Activated CD4-positive, alpha-beta T cell treated with anti-CD3 and anti-CD28 coated beads, Interleukin-10, Interleukin-2, amounts not matched to agents 100 ng/mL and 50 ng/mL, durations not matched to agents 16 hours and 8 hours (primary cell): ENCODE measurements at places on chromosomes 6 and 20.

GRCh38 chr6:93412452-93412851 is 6.9 kb downstream of the EPHA7 start:
- no peak for DNase-seq

DNA sequence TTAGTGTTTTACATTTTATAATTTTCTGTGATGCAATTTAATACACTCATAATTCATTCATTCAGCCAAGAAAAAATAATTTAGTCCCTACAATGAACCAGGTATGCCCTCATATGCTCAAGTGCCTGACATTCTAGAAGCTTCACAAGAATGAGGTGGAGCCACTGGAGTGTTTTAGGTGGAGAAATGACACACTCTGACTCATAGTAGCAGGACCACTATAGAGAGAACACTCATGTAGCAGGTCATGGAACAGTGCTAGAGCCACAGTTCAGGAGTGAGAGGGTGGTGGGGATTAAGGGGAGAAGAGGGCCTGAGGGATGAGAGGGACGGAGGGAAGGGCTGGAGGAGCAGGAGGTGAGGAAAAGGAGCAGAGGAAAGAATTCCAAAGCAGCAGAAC is 1.4 kb upstream of the HLA-G start:
- no peak for DNase-seq

- DNase-seq, result peak; percentile 18
Observed at GRCh38 chr20:5658912-5659345, 91.3 kb upstream of the SHLD1 start.

DNA sequence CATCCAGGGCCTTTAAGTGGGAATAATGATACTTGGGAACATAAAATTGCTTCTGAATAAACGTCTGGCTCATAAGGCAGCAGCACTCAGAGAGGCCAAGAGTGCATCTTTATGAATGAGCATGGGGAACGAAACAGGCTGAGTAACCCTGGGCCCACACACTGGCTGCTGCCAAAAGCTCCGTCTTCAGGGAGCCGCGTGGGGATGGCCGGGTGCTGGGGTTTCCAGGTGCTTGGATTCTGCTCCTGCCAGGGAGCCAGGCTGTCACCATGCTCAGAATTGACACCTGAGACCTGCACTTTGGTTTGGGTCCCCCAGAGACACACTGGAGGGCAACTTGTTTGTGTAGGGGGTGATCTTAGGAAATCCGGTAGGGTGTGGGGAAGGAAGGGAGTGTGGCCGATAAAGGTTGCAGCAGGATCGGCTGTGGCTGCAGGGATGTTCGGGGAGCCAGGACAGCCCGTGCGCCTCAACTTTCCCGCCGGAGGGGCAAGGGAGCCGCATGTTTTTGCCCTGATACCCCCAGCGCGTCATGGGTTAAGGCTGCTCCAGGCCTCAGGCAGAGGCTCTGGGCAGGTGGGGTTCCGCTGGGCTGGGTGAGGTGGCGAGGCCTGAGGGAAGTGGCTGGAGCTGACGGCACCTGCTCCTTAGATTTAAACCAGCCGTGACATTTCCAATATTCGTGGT is 101.8 kb downstream of the YTHDF1 start:
- no peak for DNase-seq

GRCh38 chr6:34227761-34228421 is 8.8 kb upstream of the HMGA1 start:
- no peak for DNase-seq

DNA sequence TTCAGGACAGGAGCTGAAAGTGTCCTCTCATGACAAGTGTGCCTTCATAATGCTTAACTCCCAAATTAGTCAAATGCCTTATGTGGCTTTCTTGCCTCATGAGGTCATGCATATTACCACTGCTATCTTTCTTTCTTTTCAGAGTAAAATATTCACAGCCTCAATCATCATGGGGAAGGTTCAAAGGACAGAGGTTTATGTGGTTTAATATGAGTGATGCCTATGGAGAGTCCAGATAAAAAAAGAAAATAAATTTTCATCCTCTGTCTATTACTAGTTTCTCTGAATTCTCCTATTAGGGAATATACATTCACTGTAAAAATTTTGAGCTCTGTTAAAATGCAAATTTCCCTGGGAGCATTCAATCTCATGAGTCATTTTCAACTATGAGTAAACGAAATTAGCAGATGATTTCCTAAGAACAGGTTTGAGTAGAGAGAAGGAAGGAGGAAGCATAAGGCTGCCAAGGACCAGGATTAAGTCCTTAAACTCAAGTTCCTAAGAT is 396.9 kb upstream of the ADGRB3 start:
- DNase-seq, result no peak

DNA sequence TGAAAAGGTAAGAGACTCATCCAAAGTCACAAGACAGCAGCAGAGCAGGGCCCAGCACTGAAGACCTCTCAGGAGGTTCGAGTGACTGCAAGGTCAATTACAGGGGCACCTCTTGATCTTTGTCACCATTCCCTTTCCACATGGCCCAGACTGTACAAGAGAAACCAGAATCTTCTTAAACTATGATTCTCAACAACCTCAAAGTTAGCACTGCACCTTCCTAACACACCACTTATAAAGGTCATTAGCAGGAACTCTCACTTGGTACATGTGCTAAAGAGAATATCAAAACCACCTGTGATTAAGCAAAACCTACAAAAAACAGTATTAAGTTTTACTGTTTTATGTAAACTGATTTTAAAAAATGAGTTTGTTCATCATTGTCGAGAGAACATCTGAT is 70.2 kb downstream of the DTNBP1 start:
- no peak for DNase-seq

DNA sequence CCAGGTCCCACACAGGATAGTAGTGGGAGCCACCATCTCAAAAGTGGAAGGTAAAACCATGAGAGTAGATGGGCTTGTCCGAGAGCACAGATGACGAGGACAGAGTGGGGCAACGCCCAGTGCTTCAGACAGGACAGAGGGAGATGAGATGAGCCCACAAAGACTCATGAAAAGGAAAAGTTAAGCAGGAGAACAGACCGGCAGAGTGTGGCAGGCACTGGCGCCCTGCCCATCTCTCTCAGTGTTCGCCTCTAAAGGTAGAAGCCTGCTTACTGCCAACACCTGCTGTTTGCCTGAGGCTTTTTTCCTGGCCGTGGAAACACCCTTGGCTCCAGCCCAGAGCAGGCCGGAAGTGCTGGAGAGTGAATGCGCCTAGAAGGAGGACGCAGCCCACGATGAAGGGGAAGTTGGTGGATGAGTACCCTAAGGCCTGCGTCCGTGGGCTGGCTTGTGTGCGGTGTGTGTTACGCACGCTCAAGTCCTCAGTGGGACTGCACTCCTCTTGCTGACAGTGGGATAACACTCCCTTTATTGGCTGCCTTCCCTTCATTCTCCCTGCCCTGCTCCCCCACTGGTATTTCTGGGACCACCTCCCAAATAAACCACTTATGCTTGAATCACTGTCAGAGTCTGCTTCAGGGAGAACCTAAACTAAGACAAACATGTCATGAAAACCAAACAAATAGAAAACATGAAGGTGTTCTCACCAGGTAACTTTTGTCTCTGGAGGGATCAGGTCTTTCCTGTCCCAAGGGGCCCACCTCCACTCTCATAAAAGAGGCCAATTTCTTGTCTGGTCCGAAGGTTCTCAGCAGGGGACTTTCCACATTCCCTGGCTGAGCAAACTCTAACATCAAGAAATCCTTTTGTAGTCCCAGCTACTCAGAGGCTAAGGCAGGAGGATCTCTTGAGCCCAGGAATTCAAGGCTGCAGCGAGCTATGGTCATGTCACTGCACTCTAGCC is 9.1 kb upstream of the FOXP4 start:
- DNase-seq, result no peak

GRCh38 chr6:13455552-13455966 is 31.8 kb downstream of the GFOD1 start:
- no peak for DNase-seq

DNA sequence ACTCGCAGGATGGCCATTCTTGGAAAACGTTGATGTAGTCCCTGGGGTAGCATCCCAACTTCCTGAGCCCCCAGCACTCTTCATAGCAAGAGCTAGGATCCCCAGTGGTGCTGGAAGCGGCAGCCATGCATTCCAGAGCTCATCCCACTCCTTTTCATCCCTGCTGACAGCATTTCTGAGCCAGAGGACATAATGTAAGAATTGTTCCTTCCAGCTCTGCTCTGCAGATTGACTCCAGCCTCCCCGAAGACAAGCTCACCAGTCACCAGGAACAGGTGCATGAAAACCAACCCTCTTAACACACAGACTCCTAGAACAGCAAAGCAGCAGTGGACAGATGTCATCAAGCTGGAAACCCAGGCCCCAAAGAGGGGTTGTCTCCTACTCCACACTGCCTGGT is 3.8 kb downstream of the SLC13A3 start:
- no peak for DNase-seq

- DNase-seq, result no peak
Observed at GRCh38 chr6:137051790-137052472, 7.2 kb upstream of the IL20RA start.

DNA sequence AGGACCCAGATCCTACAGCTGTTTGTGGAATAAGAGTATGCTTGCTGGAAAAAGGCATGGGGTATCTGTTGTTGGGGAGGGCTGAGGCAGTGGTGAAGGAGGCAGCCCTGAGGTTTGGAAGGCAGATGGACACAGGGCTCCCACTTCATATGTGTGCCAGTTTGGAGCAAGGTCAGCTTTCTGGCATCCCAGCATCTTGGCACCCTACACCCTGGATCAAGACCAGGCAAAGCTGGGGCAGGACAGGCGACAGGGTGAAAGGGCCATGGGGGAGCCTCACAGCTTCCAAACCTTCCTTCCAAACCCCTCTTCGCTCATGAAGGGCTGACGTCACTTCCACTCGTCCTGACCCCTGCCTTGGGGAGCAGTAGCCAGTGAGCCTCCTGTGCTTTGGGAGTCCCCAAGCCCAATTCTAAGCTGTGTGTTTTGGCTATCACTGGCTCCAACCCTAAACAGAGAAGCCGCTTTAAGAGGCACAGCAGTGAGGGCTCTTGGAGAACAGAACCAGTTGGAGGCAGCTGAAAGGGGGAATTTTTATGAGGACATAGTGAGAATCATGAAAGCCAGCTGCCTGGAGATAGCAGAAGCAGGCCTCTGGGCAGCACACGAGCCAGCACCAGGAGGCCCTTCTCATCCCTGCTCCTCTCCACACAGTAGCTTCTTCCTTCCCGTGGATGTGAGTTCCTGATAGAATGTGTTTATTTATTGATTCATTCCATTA is 448.6 kb upstream of the CDH4 start:
- no peak for DNase-seq

- DNase-seq, result no peak
Observed at GRCh38 chr6:166336847-166337246, 5.5 kb downstream of the SFT2D1 start.

DNA sequence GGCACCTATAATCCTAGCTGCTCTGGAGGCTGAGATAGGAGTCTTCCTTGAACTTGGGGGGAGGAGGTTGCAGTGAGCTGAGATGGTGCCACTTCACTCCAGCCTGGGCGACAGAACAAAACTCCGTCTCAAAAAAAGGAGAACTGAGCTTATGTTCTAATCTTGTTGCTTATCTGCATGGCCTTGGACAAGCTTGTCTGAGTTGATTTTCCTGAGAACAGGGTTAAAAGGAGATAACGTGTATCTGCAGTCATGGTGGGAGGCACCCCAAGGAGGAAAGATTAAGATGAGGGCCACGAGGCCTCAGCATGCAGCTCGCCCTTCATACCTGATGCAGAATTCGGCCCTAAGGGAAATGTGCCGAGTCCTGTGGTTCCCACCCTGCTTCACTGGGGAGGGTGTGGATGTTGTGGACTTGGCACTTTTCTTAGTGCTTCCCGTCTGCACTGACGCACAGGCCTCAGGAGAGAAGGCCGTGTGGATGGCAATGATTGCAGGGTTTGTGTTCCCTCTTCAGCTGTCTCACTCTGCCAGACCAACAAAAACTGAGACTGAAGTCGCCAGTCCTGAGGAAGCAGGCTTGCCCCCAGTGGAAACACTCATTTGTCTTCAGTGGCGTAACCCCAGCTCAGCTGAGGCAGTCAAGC is 56.3 kb downstream of the EZR start:
- DNase-seq, result no peak

DNA sequence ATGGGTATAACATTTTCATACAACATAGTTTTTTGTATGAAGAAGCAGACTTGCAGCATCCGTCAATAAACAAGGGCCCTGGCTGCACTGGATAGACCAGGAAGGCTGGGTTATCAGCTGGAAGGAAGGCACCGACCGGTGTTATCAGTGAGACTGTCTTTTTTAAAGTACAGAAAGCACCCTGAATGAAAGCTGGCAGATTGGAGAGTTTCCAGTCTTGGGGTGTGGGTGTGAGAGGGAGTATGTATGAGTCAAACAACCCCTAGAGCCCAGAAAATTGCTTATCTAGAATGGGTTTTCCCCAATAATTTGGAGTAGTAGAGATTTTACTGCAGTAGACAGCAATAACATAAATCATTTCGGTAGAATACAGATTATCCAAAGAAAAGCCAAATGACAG is 42.4 kb downstream of the TXLNB start:
- DNase-seq, result peak; percentile 46

DNA sequence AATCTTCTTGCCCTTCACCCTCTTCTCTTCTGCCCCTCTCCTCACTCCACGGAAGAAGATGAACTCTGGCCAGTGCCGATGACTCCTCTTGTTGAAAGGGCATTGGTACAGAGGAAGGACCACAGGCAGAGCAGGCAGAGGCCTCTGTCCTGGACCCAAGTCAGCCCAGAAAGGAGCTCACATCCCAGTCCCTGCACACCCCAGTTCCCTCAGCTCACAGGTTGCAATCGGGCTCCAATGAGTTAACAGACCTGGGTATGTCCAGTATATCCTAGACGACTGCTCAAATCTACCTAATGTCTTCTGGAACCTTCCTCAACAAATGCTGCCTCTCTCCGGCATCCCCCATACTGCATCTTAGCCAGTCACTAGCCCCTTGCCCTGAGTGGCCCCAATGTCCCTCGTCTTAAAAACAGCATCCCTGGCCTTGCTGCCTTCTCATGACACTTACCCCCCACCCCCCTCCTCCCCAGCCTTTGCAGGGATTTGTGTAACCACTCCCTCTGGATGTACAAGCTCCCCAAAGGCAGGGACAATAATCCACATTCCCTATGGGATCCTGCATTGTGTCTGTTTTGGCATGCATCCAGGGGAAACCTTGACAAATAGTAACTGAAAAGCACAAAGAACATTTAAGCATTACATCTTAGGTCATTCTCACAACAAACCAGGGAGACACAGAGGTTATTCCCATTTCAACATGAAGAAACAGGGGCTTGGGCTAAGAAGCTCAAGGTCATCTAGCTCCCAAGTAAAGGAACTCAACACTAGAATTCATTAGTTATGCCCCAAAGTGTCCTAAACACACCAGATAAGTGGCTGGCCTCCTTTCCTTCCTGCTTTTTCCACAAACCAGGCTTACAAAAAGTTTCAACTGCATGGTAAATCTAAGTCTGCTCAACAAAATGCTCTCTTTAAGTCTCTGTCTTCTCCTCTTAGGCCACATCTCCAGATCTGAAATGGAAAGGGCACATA is 45.1 kb downstream of the TRERF1 start:
- no peak for DNase-seq

- DNase-seq, result no peak
Observed at GRCh38 chr6:163175301-163175700, 239.2 kb upstream of the QKI start.
